Stimulated activated CD4-positive, alpha-beta T cell treated with anti-CD3 and anti-CD28 coated beads, Interleukin-15, amount 100 ng/mL, for 1 hour (primary cell): ENCODE measurements at places on chromosomes 1 and 21.

GRCh38 chr1:182897696-182898095, 55.3 kb downstream of the SHCBP1L start:
- no peak for DNase-seq

- no peak for DNase-seq
These were observed 74.7 kb upstream of the AKT3 start for GRCh38 chr1:243924588-243925349.

DNA sequence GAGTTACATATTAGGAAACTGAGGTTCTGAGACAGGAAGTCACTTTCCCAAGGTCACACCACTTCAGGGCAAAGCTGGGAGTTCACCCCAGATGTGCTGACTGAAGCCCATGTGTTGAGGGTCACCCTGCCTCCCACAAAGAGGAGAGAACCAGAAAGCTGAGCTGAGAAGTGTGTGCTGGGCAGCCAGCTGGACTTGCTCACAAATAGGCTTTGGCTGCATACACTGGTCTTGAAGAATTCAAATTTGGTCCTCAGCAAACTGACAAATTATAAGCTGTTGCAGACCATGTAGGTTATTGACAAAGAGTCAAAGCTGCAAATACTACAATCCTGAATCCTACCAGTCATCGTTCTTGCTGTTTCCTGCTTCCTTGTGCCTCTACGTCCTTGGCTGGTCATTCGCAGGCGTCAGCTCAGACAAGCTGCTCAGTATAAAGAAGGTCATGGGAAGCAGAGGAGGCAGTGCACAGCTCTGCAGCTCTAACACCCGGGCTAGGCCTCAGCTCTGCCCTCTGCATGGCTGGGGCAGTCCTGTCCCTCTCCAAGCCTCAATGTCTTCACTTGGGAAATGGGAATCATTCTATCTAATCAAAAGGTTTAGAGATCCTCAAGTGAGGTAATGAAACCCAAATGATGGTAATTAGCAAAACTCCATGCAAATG, 40.0 kb downstream of the CDCP2 start:
- no peak for DNase-seq

- no peak for DNase-seq
These were observed 31.6 kb upstream of the PADI6 start for GRCh38 chr1:17340358-17340757.

DNA sequence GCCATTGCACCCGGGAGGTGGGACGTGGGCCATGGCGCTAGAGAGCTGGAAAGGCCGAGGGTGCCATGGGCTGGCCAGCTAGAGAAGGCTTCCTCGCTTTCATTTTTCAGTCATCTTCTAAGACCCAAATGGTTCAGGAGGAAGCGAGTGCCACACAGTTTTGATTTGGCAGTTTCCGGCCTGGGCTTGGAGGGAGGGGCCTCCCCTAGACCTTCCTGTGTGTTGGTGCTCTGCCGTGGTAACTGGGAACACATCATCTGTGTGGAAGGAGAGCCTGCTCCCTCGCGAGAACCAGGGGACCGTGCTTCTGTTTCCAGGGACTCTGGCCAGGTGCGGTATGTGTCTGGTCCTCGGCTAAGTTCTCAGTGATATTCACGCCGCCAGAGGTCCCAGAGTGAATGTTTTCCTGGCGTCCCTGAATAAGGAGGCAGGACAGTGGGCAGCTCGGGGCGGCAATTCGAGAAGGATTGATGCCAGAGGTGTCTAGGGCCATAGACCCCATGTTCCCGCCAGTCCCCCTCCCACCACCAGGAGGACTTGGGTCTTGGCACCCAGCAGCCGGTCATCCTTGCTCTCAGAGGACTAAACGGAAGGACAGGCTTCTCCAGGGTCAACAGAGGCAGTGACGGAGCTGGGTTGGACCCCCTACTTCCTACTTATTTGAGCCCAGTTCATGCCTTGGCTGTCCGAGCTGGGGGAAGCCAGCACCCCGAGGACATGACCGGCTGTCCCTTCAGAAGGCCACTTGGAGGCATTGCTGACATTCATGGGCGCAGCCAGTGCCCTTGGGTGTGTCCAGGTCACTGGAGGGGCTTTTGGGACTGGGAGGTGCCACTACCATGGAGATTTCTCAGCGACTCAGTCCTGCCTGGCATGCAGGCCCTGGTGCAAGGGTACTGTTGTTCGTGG, 2.7 kb upstream of the NPHP4 start:
- peak; percentile 40 for DNase-seq

DNA sequence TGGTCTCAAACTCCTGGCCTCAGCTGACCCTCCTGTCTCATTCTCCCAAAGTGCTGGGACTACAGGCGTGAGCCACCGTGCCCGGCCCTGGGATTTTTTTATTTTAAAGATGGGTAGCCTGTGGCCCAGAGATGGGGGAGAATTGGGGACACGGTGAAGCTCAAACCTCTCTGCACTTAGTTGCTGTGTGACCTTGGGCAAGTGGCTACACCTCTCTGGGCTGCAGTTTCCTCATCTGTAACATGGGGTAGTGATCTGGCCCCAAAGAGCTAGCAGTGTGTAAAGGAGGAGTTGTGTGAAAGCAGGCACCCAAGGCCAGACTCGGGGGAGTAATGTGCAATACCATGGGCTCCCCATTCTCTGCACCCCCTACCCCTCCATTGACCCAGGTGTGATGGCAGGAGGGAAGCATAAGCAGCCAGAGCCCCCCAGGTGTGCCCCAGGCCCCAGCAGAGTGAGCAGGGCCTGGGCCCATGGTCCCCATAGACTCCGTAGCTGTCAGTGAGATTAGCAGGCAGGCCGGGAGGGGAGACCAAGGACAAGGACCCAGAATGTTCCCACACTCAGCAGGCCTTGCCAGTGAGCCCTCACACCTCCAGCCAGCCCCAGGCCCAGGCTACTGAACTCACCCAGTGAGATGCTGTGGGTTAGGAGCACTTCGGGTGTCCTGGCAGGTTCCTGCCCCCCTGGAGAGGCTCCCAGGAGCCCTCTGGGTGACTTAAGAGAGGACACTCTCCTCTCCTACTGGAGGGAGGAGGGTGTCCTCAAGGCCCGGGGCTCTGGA, 17.9 kb downstream of the TNFRSF8 start:
- no peak for DNase-seq

DNA sequence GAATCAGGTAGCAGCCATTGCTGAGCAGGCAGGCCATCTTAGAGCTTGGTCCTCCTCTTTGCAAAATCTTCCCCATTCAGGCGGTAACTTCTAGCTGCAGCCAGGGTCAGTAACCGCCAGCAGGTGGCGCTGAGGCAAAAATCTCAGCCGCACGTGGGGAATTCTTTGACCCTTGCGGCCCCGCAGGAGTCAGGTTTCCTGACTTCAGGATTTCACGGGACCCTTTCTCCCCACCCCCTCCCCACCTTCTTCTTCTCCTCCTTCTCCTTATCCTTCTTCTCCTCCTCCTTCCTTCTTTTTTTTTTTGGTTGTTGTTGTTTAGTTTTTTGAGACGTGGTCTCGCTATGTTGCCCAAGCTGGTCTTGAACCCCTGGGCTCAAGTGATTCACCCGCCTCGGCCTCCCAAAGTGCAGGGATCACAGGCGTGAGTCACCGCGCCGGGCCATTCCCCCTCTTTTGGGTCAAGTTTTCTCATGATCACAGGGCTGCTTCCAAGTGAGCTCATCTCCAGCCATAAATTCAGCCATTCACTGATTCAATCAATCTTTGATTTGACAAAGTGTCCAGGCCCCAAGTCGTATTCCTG, 33.4 kb upstream of the TENT5B start:
- DNase-seq: peak; percentile 60

DNA sequence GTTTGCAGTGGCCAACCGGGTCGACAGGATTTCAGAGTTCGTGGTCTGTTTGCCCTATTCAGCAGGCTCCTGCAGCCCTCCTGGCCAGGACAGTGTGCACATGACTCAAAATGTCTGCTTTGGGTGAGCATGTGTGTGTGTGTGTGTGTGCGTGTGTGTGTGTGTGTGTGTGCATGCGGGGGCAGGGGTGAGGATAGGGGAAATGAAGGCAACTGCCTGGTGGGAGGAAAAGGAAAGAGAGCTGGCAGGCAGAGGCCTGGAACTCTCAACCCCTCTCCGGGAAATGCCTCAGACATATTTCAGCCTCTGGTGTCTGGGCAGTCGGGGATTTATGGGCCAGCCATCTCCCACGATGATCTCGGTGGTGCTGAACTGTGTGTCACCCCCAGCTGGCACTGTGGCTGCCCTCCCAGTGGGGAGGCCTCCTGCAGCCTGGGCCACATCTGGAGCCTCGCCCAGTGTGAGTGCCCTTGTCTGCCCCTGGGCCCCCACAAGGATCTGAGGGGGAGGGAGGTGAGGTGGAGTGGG, 15.2 kb downstream of the CDCP2 start:
- DNase-seq: no peak

- DNase-seq: no peak
These were observed 114.4 kb downstream of the CASZ1 start for GRCh38 chr1:10682108-10682445.

- DNase-seq: no peak
These were observed 170.1 kb downstream of the TRABD2B start for GRCh38 chr1:47827109-47827508.

GRCh38 chr1:41546833-41547135, 62.3 kb upstream of the EDN2 start:
- no peak for DNase-seq

- no peak for DNase-seq
These were observed 118.1 kb downstream of the PLXNA2 start for GRCh38 chr1:208126108-208126507.

DNA sequence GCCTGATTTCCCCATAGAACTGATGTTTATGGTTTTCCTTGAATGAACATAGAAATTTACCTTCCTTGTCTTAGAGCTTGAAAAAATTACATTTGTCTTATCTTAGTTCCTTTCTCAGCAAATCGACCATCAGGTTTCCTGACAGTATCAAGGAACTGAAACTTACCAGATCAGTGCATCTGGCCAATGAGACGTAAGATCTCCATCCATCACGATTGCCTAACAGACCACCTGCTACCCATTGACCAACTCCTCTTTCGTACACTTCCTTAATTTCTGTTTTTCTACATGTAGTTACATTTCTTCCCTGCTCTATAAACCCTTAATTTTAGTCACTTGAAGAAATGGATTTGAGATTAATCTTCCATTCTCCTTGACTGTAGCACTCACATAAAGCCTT, 57.4 kb upstream of the TMPRSS15 start:
- DNase-seq: no peak

GRCh38 chr1:23393706-23394105, 24.1 kb upstream of the ZNF436 start:
- no peak for DNase-seq

GRCh38 chr1:183892351-183892793, 87.5 kb downstream of the RGL1 start:
- no peak for DNase-seq

DNA sequence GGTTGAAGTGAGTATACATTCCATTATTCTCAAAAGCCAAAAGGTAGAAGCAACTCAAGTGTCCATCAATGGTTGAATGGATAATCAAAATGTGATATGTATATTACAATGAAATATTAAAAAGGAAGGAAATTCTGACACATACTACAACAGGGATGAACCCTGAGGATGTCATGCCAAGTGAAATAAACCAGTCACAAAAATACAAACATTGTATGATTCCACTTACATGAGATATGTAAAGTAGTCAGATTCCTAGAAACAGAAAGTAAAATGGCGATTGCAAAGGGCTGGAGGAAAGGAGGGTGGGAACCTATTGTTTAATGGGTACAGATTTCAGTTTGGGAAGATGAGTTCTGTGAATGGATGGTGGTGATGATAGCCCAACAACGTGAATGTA, 5.8 kb downstream of the SLC44A3 start:
- no peak for DNase-seq

DNA sequence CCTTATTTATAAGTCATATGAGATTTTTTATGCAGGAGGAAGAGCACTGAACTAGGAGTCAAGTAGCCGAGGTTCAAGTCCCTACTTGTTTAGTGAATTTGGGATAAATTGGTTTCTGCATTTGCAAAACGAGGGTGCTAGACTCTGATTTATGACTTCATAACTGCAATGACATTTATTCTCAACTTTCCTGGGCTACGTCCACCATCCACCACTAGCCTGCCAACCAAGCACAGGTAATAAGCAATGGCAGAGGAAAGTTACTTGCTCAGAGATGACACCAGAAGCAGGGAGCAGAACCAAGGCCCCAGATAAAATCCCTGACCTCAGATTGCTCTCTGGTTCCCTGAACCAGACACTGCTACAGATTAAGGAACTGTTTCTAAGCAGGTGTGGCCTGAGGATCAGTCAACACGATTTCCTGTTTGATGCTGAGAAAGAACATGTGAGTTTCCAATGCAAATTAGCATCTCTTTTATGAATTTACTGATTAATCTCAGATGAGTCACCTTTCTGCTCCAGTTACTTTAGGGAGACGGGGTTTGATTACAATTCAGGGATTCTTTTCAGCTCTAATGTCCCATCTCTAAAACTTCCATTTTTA, 52.7 kb downstream of the PLPP3 start:
- no peak for DNase-seq

DNA sequence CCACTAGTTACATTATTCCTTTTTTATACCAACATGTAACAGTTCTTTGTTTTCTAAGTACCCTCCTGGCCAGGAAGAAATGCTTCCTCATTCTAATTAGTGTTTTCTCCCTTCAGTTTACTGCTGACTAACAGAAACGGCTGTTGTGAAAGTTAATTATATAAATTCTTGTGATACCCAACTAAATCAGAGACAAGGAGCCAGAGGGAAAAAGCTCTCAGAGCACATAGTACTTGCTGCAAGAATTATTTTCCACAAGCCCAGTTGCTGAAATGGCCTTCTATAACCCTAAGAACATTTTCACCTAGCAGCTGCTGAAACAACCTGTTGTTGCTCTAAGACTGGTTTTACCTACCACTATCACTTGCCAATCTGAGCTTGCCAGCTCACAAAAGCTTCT, 82.4 kb downstream of the FAF1 start:
- no peak for DNase-seq

- DNase-seq: no peak
These were observed 411.6 kb upstream of the ZRANB2 start for GRCh38 chr1:71492298-71493041.

- DNase-seq: no peak
These were observed 141.4 kb downstream of the SYF2 start for GRCh38 chr1:25090707-25091422.

DNA sequence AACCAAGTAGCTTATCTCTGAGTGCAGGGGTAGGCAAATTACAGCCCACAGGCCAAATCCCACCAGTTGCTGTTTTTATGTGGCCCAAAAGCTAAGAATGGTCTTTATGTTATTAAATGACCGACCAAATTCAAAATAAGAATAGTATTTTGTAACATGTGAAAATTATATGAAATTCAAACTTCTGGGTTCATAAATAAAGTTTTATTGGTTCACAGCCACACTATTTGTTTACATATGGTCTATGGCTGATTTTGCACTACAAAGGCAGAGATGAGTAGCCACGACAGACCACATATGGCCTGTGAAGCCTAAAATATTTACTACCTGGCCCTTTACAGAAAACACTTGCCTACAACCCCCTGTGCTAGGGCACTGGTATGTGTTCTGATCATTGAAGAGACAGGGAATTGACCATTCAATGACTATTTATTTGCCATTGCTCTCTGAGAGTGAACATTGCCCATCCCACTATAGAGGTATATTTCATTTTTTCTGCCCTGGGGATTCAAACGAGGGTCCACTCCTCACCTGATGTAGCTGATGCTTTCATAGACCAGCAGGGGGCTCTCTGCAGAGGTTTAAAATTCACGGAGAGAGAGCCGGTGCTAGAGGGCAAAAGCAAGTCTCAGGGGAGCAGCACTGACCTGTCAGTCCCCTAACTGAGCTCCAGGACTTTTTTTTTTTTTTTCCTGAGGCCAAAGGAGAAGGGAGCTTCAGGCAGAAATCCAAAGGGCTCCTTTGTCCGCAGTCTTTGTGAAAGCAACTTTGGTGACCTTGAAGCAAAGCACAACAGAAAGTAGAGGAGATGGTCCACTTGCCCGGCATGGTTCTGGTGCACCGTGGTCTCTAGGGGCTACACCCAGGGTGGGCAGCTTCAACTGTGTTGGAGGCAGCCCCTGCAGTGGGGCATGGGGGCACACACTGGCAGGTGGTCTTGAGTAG, 7.3 kb upstream of the GNL2 start:
- no peak for DNase-seq
